Esophagus muscularis mucosa (tissue), 4 donors: ENCODE measurements at places on chromosomes 3 and 15. TPM values are rescaled to one million over a fixed set of nuclear protein-coding genes. Genes with fewer than 3 reads are reported as not detected.

The FANCD2 gene
- 0.98 TPM for total RNA-seq

GRCh38 chr3:45506751-45507391, 87.7 kb upstream of the LIMD1 start:
- H3K36me3 ChIP-seq, result no peaks in the 10 kb centered on the region
- DNase-seq, result no peak
- no peaks in the 10 kb centered on the region for H3K27me3 ChIP-seq
- no peak overlapping the region for H3K4me3 ChIP-seq
- H3K27ac ChIP-seq, result no peak overlapping the region
- peaks cover 23% of the 10 kb centered on the region for H3K4me1 ChIP-seq

- H3K4me1 ChIP-seq, result peaks cover 58% of the 10 kb centered on the region
- peaks cover 14% of the 10 kb centered on the region for H3K36me3 ChIP-seq
- H3K27me3 ChIP-seq, result no peaks in the 10 kb centered on the region
- peak; percentile 91 for DNase-seq
- peak overlapping the region; percentile 91 for H3K4me3 ChIP-seq
- H3K27ac ChIP-seq, result peak overlapping the region; percentile 93
These were observed 520 bp downstream of the ZNF654 start for GRCh38 chr3:88059380-88060170.

DNA sequence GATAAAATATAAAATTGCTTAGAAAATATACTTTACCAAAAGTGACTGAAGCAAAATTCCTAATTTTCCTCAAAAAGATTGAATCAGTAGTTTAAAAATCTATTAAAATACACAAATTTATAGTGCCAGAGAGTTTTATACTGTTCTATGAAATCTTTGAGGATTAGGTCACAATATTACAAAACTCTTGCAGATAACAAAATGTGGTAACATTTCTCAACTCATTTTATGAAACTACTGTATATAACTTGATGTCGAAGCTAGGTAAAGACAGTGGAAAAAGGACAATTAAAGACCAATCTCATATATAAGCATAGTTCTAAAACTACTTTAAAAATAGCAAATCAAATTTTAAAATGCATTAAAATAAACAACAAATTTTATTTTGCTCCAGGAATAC, 15.9 kb downstream of the VEPH1 start:
- no peaks in the 10 kb centered on the region for H3K4me1 ChIP-seq
- no peak for DNase-seq
- no peak overlapping the region for H3K27ac ChIP-seq
- no peak overlapping the region for H3K4me3 ChIP-seq
- H3K27me3 ChIP-seq, result no peaks in the 10 kb centered on the region

DNA sequence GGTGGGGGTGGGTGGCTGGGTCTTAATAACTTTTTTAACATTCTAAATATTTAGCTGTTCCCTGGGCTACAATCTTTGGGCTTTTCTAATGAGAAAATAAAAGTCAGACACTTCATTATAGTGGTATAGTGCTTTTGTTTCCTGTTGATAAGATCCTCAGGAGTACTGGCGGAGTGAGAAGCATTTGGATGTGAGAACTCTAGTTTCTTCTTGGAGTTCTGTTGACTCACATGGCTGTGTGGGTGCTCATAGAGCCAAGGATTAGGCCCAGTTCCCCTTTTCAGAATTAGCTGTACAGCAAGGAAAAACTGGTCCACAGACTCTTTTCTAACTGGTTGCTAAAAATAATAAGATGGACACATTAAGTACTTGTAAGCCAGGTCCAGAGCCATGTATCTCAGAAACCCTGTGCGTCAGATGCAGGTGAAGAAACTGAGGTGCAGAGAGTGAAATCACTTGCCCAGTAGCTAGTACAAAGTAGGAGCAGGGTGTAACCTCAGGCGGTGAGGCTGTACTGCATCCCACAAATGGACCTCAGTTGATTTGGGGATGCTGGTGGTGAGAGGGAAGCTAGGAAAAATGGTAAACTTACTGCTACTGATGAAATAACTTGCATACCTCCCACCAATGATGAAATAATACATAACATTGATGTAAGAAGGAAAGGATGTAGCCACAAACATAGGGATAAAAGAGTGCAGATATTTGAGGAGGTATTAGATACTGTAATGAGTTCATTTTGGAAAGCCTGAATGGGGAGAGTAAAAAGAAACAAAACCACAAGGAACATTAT, 2.3 kb downstream of the ITPR1 start:
- H3K27me3 ChIP-seq, result no peaks in the 10 kb centered on the region
- H3K27ac ChIP-seq, result peak overlapping the region; percentile 95
- peaks cover 56% of the 10 kb centered on the region for H3K4me1 ChIP-seq
- no peak for DNase-seq
- peak overlapping the region; percentile 95 for H3K4me3 ChIP-seq
